ENCODE measurements at places on chromosomes 13 and 19.

DNA sequence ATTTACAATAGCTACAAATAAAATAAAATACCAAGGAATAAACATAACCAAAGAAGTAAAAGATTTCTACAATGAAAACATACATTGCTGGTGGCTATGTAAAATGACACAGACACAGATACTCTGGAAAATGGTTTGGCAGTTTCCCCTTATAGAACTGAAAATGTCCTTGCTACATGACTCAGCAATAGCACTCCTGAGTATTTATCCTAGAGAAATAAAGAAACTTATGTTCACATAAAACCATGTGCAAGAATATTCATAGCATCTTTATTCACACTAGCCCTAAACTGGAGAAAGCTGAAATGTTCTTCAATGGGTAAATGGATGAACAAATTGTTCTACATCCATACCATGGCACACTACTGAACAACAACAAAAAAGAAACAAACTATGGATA lies 100.2 kb upstream of the RFC3 start:
- no peak for DNase-seq

- no peak for DNase-seq
These were observed 577.4 kb downstream of the TBC1D4 start for GRCh38 chr13:74904556-74904955.

- DNase-seq: peak; percentile 88
These were observed 29.1 kb upstream of the CSNK1A1L start for GRCh38 chr13:37134411-37135041.

DNA sequence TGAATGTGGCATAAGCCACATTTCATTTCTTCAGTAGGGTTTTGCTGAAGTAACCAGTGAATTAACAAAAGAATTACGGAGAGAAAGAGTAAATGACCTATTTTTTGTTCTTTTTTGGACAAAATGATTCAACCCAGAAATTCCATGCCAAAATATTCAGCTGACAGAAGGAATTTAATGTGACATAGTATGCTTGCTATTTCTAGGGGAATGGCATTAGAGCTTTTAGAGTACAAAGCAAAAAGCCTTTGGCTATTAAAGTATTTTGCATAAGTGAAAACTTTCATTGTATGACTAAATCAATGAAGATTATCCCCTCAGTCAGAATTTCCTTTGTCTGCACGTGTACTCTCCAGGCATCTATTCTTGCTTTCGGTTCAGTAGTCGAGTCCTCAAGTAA lies 465.3 kb downstream of the COG6 start:
- no peak for DNase-seq

- DNase-seq: no peak
These were observed 35.1 kb downstream of the HPN start for GRCh38 chr19:35076657-35077056.

- no peak for DNase-seq
These were observed 34.7 kb downstream of the DCT start for GRCh38 chr13:94444826-94445225.

- peak; percentile 25 for DNase-seq
These were observed 12.4 kb downstream of the TMEM143 start for GRCh38 chr19:48351341-48351752.

DNA sequence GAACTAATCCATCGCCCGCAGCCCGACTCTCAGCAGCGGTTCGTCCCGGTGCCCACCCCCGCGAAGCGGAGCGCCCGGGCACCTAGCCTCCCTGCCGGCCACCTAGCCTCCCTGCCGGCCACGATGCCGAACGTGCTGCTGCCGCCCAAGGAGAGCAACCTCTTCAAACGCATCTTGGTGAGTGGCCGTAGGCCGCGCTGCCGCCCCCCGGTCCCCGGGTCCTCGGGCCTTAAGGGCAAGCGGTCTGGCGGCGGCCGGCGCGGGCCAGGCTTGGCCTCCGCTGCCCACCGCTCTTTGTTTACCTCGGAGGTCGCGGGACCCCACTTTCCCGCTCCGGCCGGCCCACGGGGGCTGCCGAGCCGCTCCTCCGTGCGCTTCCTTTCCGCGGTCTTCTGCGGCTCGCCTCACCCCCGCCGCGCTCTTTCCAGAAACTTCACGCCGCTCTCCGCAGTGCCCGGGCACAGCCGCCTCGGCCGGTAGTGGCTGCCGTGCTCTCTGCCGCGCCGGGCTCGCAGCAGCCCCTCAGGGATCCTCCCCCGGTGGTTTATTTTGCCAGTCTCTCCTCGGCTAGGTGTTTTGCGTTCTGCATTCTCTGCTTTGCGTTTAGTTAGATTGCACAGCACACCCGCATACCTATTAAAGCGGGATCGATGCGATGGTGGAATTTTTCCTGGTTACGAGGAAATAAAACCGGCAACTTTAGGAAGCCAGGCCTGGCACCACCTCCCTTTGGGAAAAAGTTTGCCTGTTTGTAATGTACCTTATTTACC lies 524 bp downstream of the NAA16 start:
- peak; percentile 54 for DNase-seq

DNA sequence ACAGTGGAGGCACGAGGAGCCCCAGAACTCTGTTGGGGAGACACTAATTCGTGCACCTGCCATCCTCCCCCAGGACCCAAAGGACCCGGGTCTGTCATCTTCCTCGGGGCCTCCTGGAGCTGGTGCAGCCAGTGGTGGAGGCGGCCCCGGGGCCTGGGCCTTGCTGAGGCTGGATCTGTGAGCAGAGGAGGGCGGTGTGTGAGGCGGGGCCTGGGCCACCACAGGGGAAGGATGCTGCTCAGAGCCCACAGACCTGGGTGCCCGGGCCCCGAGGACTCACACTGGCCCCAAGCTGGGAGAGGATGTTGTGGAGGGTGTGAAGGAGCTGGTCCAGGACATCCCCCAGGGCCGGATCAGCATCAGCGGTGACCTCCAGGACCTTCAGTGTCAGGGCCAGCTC lies 8.3 kb downstream of the IFNL3 start:
- no peak for DNase-seq

- peak; percentile 27 for DNase-seq
These were observed 113.3 kb downstream of the LMO7 start for GRCh38 chr13:75749407-75749806.

DNA sequence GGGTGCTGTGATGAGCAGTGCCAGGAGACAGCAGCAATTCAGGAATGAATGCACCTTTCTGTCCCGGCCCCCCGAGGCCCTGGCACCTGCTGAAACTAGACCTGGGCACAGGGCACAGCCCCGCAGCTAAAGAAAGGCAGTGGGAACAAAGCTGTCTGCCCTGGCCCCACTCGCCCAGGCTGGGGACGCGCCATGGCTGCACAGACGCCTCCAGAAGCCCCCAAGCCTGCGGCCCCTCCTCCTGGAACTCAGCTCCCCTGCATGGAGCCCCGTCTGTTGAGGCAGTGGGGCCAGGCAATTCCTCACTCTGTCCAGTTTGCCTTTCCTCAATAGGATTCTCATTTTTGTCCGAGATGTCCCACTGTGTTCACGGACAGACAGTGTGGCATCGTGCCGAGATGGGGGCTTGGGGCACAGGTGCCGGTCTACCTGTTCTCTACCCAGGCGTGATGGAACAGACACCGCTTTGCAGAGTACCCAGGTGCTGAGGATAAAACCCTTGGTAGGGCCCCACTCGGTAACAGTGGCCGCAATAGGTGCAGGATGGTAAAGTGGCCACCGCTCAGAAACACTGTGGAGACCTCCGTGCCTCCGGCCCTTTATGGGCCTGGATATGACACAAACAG lies 146.5 kb upstream of the SOX1 start:
- DNase-seq: no peak

DNA sequence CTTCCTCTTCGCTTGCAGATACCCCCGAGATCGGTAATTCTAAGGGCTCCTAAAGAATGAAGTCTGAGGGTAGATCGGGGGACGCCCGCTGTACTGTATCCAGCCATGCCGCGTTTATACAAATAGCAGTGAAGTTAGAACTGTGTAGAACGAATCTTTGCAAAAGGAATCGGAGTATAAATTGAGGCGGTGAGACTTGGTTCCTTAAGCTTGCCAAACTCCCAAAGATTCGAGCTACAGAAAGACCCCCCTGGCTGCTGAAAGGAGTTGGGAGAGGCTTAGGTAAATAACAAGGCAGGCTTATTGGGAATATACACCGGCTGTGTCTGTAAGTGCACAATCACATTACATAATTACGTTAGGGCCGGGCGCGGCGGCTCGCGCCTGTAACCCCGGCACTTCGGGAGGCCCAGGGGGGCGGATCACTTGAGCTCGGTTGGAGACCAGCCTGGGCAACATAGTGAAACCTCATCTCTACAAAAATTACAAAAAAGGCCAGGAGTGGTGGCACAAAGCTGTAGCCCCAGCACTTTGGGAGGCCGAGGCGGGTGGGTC lies 12.2 kb downstream of the TMEM160 start:
- DNase-seq: no peak

GRCh38 chr19:17243211-17243829 lies 2.4 kb downstream of the NR2F6 start:
- no peak for DNase-seq

DNA sequence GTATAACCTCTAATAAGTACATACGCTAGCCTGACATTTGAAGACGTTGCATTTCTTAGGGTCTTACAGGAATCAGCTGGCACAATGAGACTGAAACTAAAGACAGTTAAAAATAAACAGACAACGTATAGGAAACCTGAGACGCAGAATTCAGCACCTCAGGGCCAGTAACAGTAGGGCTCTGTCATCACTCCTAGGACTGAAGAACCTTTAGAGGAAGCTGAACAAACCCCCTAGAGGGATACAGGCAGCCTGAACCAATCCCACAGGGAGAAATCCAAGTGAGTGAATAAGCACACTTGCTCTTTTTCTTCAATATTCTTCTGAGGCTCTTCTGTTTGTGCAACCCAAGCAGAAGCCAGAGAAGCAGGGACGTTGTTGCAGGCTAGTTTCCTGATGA lies 53.9 kb upstream of the KLHL1 start:
- no peak for DNase-seq

- DNase-seq: peak; percentile 48
These were observed 25.3 kb upstream of the FBN3 start for GRCh38 chr19:8174706-8175105.

- no peak for DNase-seq
These were observed 171.3 kb downstream of the CACNA1A start for GRCh38 chr19:13334801-13335481.

- DNase-seq: no peak
These were observed 473 bp downstream of the KLK4 start for GRCh38 chr19:50910722-50911121.
